ENCODE measurements at places on chromosomes 12 and 14. TPM values are rescaled to one million over a fixed set of nuclear protein-coding genes. Genes with fewer than 3 reads are reported as not detected.

- no peak for DNase-seq
Observed at GRCh38 chr14:87131879-87132278, 861.1 kb downstream of the GALC start.

DNA sequence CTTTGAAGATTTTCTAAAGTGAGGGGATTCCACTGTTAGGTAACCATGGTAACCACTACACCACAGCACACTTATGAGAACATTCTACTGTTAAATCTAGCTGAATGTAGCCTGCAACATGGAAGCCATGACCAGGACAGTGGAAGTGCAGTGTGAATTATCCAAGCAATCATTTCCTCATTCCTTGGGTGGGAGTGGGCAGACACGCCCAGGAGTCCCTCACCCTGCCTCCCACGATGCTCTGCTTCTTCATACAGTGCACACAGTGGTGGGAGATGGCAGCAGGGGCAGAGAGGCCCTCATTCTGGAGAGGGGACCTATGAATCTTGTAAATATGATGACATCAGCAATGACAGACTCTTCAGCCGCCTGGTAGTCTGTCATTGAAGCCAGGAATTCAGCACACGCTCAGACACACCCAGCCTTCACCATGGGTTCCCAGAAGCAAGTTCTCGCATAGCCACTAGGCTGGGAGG is 70.1 kb upstream of the HOXC13 start:
- no peak for DNase-seq

GRCh38 chr14:85027681-85028370 is 502.1 kb upstream of the FLRT2 start:
- no peak for DNase-seq

Gene AHNAK2
- 177 TPM for total RNA-seq

- DNase-seq: no peak
Observed at GRCh38 chr14:71163842-71164629, 256.8 kb downstream of the PCNX1 start.

DNA sequence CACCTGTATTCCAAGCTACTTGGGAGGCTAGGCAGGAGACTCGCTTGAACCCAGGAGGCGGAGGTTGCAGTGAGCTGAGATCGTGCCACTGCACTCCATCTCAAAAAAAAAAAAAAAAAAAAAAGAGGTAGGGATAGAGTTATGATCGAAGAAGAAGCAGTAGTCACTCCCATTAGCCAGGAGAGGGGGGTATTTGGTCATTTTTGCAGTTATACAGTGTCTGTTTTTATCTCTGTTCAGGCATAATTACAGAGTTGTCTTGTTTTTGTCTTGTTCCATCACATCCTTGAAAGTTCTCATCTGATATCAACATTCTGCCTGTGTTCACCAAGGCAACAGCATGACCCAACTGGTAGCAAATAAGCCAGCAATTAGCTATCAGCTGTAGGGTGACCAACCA is 98.5 kb upstream of the TMPO start:
- DNase-seq: no peak

DNA sequence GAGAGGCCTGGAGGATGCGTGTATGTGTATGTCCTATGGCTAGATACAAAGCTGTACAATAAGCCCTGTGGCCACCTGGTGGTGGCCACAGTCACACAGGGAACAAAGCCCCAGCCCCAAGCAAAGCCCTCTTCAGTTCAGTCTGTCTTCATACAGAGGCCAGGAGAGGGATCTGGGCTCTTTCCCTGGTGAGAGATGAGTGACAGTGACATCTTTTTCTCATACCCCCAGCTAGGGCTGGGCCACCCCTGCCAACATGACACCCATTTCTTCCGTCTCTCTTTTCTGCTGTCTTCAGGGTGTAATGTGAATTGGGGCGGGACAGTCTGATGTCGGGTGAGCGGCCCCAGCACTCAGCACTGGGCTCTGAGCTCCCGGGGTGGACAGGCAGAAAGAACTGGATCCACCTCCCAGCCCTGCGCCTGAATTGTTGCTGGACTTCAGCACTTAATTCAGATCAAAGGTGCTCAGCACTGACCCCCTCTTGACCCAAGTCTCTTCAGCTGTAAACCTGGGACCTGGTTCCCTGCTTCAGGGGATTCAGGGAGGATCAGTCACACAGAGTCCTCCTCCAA is 59.8 kb downstream of the SERPINA3 start:
- no peak for DNase-seq

Gene TMEM121
- 2.9 TPM for total RNA-seq

DNA sequence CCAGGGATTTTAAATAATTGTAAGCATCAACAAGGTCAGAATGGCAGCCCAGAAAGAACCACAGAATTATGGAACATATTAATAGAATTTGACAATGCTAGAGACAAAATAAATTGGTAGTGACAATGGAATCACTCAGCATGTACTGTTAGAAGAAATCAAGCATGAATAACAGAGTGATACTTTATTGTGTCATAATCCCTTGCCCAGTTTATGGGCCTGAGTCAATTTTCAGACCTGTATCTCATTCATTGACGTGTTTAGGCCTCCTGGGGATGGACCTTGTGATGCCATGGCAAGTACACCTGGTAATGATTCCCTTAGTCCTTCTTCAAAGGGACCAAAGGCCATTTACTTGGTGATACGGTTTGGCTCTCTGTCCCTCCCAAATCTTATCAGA is 12.8 kb upstream of the CCDC91 start:
- no peak for DNase-seq

DNA sequence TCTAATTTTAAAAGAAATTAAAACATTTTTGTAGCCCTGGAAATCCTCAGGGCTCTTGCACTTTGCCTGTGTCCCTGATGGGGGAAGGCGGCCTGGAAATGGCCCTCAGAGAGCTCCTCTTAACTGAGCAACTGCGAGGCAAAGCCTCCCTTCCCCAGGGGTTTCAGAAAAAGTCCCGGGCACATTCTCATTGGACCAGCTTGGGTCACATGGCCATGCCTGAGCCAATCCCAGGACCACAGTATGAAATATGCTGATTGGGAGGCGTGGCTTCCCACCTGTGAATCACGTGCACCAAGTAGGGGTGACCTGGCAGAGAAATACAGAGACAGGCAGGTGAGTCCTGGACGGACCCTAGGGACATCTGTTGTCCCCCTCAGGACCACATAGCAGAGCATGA is 90.4 kb upstream of the SFSWAP start:
- no peak for DNase-seq

DNA sequence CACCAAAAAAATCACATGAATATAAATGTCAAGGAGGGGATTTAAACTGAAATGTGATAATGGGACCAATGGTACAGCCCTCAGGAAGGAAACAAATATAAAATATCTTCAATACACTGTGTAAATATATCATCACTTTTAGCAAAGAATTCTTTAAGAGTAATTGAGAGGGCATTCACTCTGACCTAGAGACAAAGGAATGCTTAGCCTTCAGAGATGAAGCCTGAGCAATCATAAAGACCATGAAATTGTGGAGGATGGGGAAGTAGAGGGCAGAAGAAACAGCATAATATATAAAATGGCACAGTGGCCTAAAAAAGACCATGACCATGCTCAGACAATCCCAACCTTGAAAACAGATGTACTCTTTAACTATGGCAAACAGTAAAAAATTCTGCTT is 20.4 kb downstream of the YAF2 start:
- DNase-seq: no peak

DNA sequence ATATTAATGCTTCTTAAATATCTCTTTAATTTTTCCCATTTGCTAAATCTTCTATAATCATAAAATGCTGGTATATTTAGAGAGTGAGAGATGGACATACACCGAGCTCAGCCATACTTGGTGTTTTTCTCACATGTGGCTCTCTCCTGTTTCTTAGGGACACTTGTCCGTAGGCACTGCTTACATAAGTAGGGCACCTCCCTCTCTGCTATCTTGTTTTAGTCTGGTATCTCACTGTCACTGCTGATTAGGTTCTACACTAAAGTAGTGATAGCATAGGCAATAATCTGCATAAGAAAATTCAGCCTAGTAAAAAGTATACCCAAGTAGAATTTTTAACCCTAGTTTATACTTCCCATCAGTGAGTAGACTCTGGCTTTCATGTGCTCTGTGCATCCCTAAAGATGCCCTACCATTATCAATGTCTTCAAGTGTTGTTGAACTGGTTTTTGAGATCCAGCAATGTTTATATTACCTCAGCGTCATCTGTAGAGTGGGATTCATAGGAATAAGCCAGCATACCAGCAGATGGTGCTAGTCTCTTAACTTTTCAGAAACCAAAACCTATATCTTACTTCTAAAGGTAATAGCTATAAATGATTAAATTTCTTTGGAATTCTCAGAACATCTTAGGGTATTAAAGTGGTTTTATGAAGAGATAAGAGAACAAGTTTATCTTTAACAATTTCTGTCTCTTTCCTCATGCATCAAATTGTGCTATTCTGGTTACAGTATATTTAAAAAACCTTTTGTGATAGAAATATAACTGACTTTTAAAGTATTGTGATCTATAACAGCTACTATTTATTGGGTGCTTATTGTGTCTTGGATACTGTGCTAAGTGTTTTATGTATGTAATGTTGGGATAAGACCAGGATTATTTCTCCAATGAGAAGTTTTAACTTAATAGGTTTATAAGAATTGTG is 32.9 kb downstream of the ARID2 start:
- no peak for DNase-seq

Gene KRT82
- total RNA-seq: not detected

DNA sequence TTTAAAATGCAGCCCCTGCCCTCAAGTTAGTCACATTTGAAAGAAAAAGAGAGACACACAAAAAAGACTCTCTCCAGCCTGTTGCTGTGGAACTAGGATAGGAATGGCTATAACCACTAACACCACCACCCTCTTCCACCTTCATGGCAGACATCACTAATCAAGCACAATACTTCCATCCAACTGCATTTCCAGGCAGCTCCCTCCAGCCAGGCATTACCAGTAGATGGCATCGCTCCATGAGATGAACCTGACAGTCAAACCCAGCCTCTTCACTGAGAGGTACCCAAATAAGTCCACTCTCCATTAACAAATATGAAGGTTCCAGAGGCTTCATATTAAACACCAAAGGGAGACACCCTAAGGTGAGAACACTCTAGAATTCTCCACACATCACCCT is 24.4 kb downstream of the SLC8B1 start:
- DNase-seq: no peak

DNA sequence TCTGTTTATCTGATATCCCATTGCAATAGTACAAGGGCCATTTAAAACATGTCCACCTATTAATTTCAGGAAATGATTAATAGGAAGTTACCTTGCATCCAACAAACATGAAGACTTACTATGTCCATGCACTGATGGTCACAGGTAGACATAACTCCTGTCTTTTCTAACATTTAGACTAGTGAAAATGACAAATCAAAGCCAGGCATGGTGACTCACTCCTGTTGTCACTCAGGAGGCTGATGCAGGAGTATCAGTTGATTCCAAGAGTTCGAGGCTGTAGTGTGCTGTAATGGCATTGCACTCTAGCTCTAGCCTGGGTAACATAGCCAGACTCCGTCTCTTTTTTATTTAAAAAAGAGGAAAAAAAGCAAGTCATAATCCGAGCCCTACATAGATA is 14.8 kb downstream of the HSP90B1 start:
- DNase-seq: no peak

DNA sequence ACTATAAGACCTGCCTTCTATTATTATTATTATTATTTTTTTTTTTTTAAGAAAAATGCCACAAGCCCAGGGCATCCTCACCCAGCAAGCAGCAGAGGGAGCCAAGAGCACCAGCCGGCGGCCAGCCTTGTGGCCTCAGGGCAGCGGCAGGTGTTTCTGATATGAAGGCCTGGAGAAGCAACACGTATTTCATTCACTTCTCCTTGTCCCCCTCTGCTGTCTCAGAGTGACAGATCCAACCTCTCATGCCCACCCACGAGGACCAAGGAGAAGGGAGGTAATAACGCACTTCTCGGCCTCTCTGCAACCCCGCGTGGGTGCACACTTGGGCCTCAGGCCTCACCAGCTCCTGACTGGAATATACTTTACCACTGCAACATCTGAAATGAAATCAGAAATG is 25.4 kb downstream of the CDC42BPB start:
- no peak for DNase-seq

DNA sequence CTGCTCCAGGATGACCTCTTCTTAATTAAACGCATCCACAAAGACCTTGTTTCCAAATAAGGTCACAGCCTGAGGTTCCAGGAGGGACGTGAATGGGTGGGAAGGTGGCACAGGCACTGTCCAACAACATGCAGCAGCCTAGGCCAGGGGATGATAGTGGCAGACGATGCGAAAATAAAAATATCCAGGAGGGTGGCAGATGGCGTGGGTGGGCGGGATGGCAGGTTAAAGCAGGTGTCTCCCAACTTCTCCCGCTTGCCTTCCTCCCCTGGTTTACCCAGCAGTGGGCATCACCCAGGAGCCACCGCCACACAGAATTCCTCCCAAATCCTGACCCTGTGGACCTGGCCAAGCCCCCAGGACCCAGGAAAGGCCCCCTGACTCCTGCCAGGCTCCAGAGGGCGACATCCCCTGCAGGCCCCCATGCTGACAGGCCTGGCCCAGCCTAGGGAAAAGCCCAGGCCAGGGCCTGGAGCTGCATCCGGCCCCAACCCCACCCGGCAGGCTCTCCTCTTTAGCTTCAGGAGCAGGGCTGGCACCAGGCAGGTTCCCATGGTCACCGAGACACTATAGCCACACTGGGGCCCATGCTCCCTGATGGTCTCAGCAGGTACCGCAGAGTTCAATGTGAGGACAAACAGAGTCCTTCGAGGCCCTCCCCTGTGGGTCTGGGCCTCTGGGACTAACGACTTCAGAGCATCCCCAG is 9.7 kb downstream of the NCOR2 start:
- DNase-seq: no peak

All from esophagus muscularis mucosa (tissue), 4 donors.